ENCODE measurements at places on chromosomes 16 and 17. TPM values are rescaled to one million over a fixed set of nuclear protein-coding genes. Genes with fewer than 3 reads are reported as not detected.

The SAP30BP gene
- 123 TPM for total RNA-seq

The KRT20 gene
- total RNA-seq: 0.18 TPM

The TEKT5 gene
- 0.17 TPM for total RNA-seq

The WSCD1 gene
- 3.6 TPM for total RNA-seq

The SPEM2 gene
- not detected for total RNA-seq

The ACSM2B gene
- not detected for total RNA-seq

The STAC2 gene
- total RNA-seq: 7.1 TPM

The KCNG4 gene
- not detected for total RNA-seq

The MAPK8IP3 gene
- total RNA-seq: 25.5 TPM

The KRT31 gene
- not detected for total RNA-seq

The GDPD1 gene
- total RNA-seq: 0.97 TPM

The TPSD1 gene
- not detected for total RNA-seq

The METTL22 gene
- total RNA-seq: 25.1 TPM
